Ascending aorta (tissue), 2 donors: ENCODE measurements at places on chromosomes 2 and 18. TPM values are rescaled to one million over a fixed set of nuclear protein-coding genes. Genes with fewer than 3 reads are reported as not detected.

GRCh38 chr2:168188002-168188401 is 59.4 kb downstream of the STK39 start:
- no peaks in the 10 kb centered on the region for H3K36me3 ChIP-seq
- H3K4me1 ChIP-seq: peaks cover 8% of the 10 kb centered on the region
- no peak overlapping the region for H3K4me3 ChIP-seq
- H3K27me3 ChIP-seq: no peaks in the 10 kb centered on the region
- no peak for DNase-seq
- H3K27ac ChIP-seq: no peak overlapping the region

DNA sequence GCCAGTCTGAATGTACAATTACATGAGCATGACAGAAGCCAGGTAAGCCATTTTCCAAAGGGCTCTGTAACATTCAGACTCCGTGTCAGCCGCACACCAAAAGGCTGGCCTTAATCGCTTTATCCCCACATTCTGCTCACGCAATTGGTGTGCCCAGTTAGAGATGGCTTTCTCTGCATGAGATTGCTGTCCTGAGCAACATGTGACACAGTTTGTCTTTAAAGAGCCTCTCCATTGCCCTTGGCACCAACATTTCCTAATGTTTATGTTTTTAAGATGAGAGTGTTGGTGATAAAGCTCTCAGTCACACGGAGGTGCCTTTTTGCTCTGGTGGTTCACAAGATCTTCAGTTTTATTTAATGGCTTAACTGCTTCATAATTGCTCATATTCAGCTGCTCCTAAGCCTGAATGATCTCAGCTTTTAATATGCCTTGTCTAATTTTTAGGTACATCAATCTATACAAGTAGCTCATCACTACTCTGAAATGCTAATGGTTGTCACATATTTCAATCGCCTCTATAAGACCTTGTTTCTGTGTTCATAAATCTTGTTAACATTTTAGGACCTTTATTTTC is 164.8 kb upstream of the ACVR2A start:
- H3K27me3 ChIP-seq: no peaks in the 10 kb centered on the region
- H3K4me1 ChIP-seq: no peaks in the 10 kb centered on the region
- DNase-seq: no peak
- H3K27ac ChIP-seq: no peak overlapping the region
- no peak overlapping the region for H3K4me3 ChIP-seq
- H3K36me3 ChIP-seq: no peaks in the 10 kb centered on the region

ACMSD gene
- not detected for total RNA-seq

DNA sequence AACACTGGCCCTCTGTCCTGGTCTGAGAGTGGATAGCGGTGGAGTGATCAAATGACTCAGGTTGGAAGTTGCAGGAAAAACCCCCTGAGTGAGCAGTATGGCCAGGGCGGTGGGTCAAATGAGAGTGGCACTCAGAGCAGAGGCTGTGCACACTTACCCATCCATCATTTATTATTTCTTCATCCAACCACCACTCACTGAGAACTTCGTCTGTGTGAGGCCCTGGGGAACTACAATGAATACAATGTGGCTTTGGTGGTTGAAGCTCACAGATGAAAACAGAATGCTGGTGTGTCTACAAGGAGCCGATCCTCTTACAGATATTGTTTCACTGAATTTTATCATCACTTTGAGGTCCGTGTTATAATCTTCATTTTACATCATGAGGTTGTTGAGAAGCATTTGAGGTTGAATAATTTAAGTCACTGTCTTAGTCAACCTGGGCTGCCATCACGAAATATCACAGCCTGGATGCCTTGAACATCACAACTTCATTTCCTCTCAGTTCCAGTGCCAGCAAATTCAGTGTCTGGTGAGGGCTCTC is 73.4 kb upstream of the ID2 start:
- no peaks in the 10 kb centered on the region for H3K36me3 ChIP-seq
- H3K4me3 ChIP-seq: no peak overlapping the region
- peak; percentile 38 for DNase-seq
- H3K27ac ChIP-seq: no peak overlapping the region

DNA sequence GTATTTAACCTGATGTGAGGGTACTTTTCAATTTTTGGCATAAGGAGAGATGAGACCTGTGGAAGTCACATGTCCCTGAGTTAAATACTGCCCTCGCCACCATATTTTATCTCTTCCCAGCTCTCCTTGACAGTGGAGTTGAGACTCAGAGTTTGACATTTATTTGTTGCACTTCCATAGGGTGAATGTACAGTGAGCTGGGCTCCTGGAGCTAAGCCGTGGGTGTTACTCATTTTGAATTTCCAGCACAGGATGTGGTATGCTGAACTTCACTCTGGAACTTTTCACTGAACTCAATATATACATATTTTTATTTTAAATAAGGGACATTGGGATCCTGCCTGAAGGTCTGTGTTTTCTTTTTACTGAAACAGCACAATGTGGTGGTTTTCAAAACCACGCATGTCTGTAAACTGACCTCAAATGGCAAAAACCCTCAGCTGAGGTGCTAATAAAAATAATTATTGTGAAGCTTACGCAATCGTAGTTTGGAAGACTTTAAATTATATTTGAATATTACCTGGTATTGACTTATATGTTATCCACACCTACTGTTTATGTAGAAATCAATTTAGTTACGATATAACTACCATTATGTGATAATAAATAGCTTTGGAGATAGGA is 12.1 kb downstream of the RNF144A start:
- no peaks in the 10 kb centered on the region for H3K4me1 ChIP-seq
- no peak overlapping the region for H3K27ac ChIP-seq
- no peaks in the 10 kb centered on the region for H3K27me3 ChIP-seq
- no peak overlapping the region for H3K4me3 ChIP-seq
- no peak for DNase-seq

DNA sequence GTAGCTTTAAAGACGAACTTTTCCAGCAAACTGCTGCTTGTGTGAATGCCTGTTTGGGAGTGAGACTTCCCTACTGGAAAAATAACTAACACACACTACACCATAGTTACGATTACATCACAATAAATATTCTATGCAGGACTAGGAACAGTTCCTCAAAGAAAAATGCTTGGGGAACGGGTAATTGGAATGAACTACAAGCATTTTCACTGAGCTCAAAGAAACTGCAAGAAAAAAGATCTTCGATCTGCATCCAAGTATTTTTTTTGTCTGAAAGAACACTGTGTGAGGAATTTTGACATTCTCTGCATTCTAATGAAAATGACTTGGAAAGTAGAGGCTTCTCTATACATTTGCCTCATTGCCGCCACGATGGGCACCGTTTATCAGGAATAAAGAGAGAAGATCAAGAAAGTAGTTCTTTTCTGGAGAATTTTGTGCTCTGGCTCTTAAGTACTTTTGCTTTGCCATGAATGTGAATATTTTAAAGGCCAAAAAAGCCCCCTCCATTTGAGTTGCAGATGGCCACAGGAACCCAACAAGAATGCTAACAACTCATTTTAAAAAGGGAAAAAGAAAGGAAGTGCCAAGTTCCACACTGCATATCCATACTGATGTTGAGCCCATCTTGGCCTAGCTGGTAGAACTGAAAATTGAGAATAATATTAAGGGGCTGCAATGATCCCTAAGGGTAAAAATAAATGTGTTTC is 13.6 kb downstream of the LYPD1 start:
- H3K27me3 ChIP-seq: no peaks in the 10 kb centered on the region
- no peaks in the 10 kb centered on the region for H3K4me1 ChIP-seq
- DNase-seq: no peak
- no peak overlapping the region for H3K27ac ChIP-seq

GRCh38 chr2:84964406-84965191 is 6.4 kb upstream of the KCMF1 start:
- no peak for DNase-seq
- H3K27ac ChIP-seq: no peak overlapping the region
- H3K4me1 ChIP-seq: peaks cover 5% of the 10 kb centered on the region

DNA sequence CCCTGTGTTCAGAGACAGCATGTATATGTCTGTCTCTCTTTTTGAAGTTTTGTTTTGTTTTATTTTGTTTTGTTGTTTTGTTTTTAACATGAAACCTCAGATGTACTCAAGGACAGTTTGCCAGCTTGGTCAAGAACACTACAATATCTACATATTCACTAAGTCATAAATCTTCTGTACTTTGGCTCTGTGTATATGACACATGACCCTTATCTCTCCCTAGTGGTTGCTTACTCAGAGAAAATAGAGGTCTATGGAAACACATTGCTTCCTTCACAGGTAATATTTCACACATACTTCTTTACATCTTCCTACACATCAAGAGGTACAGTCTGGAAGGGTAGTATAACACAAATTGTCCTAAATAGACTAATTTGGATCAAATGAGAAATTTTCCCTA is 312.6 kb upstream of the VRK2 start:
- H3K27ac ChIP-seq: no peak overlapping the region
- H3K27me3 ChIP-seq: no peaks in the 10 kb centered on the region
- H3K36me3 ChIP-seq: no peaks in the 10 kb centered on the region
- no peak overlapping the region for H3K4me3 ChIP-seq
- no peak for DNase-seq
- no peaks in the 10 kb centered on the region for H3K4me1 ChIP-seq

- H3K36me3 ChIP-seq: no peaks in the 10 kb centered on the region
Observed at GRCh38 chr2:50646226-50646625, 385.7 kb downstream of the NRXN1 start.

GRCh38 chr2:207107551-207107950 is 58.2 kb downstream of the KLF7 start:
- H3K4me1 ChIP-seq: no peaks in the 10 kb centered on the region
- no peak for DNase-seq
- H3K27ac ChIP-seq: no peak overlapping the region
- H3K36me3 ChIP-seq: peaks cover 53% of the 10 kb centered on the region
- H3K4me3 ChIP-seq: no peak overlapping the region

DNA sequence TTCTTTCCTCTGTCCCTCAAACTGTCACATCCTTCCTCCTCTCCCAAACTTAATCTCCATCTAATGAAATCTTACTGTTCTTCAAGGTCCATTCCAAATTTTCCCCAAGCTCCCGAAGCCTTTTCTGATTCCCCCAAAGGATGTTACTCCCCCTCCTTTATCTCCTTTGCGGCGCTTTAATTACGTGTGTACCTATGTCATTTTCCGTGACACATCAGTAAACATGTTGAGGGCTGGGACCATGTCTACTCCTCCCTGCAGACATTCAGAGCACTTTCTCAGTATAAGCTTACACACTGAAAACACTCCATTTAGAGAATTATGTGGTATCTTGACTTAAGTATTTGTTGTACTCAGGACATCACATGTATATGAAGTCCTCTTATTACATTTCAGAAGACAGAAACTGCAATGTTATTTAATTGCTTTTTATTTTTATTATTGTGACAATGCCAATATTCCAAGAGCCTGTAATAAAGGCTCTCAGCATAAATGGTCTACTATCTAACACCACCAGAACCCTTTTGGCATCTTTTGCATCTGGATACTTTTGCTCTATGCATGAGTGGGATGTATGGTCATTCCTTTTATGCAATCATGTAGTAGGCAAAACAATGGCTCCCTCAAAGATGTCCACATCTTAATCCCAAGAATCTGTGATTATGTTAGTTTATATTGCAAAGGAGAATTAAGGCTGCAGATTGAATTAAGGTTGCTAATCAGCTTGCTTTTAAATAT is 1.8 kb downstream of the NMI start:
- no peak overlapping the region for H3K27ac ChIP-seq
- no peaks in the 10 kb centered on the region for H3K4me1 ChIP-seq
- H3K27me3 ChIP-seq: no peaks in the 10 kb centered on the region
- H3K4me3 ChIP-seq: peak overlapping the region; percentile 74
- no peak for DNase-seq
- no peaks in the 10 kb centered on the region for H3K36me3 ChIP-seq

- no peak overlapping the region for H3K4me3 ChIP-seq
- H3K36me3 ChIP-seq: no peaks in the 10 kb centered on the region
- H3K27ac ChIP-seq: no peak overlapping the region
Observed at GRCh38 chr2:86251840-86252266, 52.6 kb downstream of the MRPL35 start.

DNA sequence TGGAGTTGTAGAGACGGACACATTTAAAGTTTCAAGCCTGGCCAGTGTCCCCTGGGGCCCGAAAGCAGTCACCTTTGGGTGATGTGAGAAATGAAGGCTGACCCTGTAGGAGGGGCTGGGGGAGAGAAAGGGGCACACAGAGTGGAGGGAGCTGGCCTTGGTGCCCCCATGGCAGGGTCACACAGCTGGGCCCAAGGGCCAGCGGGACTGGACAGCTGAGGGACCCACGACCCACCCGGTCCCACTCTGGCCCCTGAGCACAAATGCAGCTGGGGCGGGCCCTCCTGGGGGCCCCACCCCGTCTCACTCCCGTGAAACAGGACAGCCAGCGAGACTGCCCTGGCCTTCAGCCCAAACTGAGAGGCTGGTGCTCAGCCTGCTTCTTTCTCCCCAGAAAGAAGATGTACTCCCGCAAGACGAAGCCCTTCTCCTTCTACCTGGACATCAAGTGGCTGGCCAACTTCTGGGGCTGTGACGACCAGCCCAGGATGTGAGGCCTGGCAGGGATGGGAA is 6.1 kb downstream of the AGXT start:
- no peaks in the 10 kb centered on the region for H3K36me3 ChIP-seq
- DNase-seq: no peak
- H3K27ac ChIP-seq: no peak overlapping the region
- no peaks in the 10 kb centered on the region for H3K27me3 ChIP-seq
- H3K4me3 ChIP-seq: no peak overlapping the region

CFC1 gene
- total RNA-seq: not detected

DNA sequence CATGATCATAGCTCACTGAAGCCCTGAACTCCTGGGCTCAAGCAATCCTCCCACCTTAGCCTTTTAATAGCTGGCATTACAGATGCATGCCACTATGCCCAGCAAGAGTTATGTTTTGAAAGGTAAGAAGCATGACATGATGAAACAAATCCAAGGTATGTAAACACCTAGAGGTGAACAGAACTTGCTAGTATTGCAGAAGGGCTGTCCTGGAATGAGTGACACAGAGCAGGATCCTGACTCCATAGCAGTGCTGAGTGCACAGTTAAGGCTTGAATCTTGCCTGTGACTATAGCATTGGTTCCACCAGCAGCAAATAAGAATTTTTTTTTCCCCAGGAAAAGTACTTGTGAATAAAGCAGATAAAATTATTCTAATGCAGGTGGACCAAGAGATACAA is 309.5 kb downstream of the PIK3C3 start:
- no peaks in the 10 kb centered on the region for H3K4me1 ChIP-seq
- H3K36me3 ChIP-seq: no peaks in the 10 kb centered on the region
- no peak overlapping the region for H3K4me3 ChIP-seq
- DNase-seq: no peak
- no peaks in the 10 kb centered on the region for H3K27me3 ChIP-seq
- H3K27ac ChIP-seq: no peak overlapping the region

SLC38A11 gene
- total RNA-seq: not detected

PCARE gene
- not detected for total RNA-seq

- no peaks in the 10 kb centered on the region for H3K36me3 ChIP-seq
- H3K4me3 ChIP-seq: no peak overlapping the region
- DNase-seq: no peak
- no peaks in the 10 kb centered on the region for H3K4me1 ChIP-seq
- no peaks in the 10 kb centered on the region for H3K27me3 ChIP-seq
Observed at GRCh38 chr2:227748079-227748478, 2.4 kb downstream of the SCYGR8 start.

DNAH6 gene
- not detected for total RNA-seq

GIGYF2 gene
- 27.5 TPM for total RNA-seq
